ENCODE measurements at places on chromosomes 7 and 10. TPM values are rescaled to one million over a fixed set of nuclear protein-coding genes. Genes with fewer than 3 reads are reported as not detected.

CNTNAP2 gene
- total RNA-seq: 0.13 TPM

SLC26A5 gene
- total RNA-seq: 1.2 TPM

VWDE gene
- total RNA-seq: 1.5 TPM

ALDH18A1 gene
- total RNA-seq: 72.0 TPM

DNA sequence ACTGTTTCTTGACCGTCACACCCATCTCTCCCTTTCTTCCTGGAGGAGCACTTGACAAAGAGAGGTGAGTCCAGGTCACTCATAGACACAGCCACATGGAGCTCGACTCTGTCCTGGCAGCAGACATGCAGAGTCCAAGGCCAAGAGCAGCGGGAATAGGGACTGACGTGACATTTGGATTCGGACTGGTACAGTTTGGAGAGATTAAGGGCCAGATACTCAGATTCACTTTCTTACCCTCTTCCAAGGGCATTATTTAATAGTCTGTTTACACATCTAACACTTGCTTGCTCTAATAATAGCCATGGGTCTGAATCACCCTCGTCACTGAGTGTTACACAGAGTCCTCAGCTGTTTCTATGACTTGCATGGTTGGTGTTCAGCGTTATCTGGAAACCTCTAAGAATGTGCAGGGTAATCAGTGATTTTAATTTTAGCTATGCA lies 39.2 kb upstream of the OTUD1 start:
- H3K27ac ChIP-seq: no peak overlapping the region
- DNase-seq: no peak
- H3K4me3 ChIP-seq: no peak overlapping the region
- no peaks in the 10 kb centered on the region for H3K4me1 ChIP-seq
- H3K36me3 ChIP-seq: no peaks in the 10 kb centered on the region

DNA sequence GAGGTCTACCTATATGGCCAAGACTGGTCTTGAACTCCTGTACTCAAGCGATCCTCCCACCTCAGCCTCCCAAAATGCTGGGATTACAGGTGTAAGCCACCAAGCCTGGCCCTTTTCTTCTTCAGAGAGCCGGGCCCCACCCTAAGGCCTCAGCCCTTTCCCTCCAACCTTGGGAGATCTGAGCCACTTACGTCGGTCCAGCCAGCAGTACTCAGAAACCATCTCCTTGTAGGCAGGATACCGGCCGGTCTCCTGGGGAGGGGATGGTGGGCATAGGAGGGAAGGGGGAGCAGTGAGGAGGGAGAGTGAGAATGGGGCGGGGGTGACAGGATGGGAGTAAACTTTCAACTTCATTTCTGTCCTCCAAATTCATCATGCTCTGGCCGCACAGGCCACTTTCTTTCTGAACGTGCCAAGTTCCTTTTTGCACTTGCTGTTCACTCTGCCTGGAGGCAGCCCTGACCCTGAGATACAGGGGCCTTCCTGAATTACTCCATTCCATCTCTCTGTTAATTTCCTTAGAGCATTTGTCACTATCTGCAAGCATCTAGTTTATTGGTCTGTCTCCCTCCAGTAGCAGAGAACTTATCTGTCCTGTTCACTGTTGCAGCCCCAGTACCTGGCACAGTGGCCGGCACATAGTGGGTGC lies 10.4 kb downstream of the PDZD7 start:
- DNase-seq: no peak
- no peak overlapping the region for H3K4me3 ChIP-seq
- peaks cover 2% of the 10 kb centered on the region for H3K4me1 ChIP-seq
- no peaks in the 10 kb centered on the region for H3K36me3 ChIP-seq
- no peak overlapping the region for H3K27ac ChIP-seq

DNA sequence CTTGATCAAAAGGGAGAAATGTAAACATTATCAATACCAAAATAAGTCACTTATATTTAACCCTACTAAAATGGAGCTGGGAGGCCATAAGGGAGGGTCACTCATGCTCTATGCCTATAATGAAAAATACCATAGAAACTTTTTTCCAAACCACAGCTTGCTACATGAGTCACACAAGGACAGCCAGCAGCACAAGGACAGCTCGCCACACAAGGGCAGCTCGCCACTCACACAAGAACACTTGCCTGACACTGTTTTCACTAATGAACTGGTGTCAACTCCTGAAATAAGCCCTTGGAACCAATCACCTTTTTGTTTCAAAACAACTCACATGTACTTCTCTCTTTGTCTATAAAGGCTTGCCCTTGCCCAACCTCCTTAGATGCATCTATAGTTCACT lies 43.3 kb downstream of the FRMPD2 start:
- H3K27me3 ChIP-seq: no peaks in the 10 kb centered on the region
- H3K27ac ChIP-seq: no peak overlapping the region
- H3K4me1 ChIP-seq: no peaks in the 10 kb centered on the region

GRCh38 chr7:37031571-37032257 lies 307.4 kb upstream of the AOAH start:
- peaks cover 5% of the 10 kb centered on the region for H3K4me1 ChIP-seq
- DNase-seq: no peak
- no peaks in the 10 kb centered on the region for H3K27me3 ChIP-seq
- H3K36me3 ChIP-seq: no peaks in the 10 kb centered on the region
- peak overlapping the region; percentile 48 for H3K27ac ChIP-seq
- H3K4me3 ChIP-seq: no peak overlapping the region

GRCh38 chr10:77267703-77268675 lies 369.6 kb downstream of the KCNMA1 start:
- H3K36me3 ChIP-seq: no peaks in the 10 kb centered on the region
- no peaks in the 10 kb centered on the region for H3K4me1 ChIP-seq
- H3K27ac ChIP-seq: no peak overlapping the region
- DNase-seq: no peak
- H3K27me3 ChIP-seq: no peaks in the 10 kb centered on the region
- H3K4me3 ChIP-seq: no peak overlapping the region

DNA sequence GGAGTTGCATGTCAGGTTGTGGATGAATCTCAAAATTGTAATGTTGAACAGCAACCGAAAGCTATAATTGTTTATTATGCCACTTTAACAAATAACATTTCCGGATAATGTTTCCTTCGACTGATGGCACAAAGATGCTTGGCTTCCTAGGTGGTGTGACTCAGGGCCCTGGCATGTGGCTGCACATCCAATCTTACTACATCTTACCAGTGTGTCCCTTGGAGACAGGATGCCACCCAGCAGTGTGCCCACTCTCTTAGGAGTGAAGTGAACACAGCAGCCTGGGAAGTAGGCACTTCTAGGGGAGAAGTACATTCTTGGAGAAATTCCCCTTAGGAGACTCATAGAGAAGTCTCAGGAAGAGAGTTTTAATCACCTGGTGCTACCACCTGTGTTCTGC lies 33.0 kb upstream of the GPR26 start:
- no peak overlapping the region for H3K4me3 ChIP-seq
- H3K36me3 ChIP-seq: no peaks in the 10 kb centered on the region
- no peak for DNase-seq
- no peaks in the 10 kb centered on the region for H3K4me1 ChIP-seq

GRCh38 chr10:51117053-51117660 lies 42.9 kb downstream of the PRKG1 start:
- H3K4me3 ChIP-seq: no peak overlapping the region
- no peaks in the 10 kb centered on the region for H3K27me3 ChIP-seq
- H3K36me3 ChIP-seq: no peaks in the 10 kb centered on the region
- no peak overlapping the region for H3K27ac ChIP-seq
- no peak for DNase-seq

DNA sequence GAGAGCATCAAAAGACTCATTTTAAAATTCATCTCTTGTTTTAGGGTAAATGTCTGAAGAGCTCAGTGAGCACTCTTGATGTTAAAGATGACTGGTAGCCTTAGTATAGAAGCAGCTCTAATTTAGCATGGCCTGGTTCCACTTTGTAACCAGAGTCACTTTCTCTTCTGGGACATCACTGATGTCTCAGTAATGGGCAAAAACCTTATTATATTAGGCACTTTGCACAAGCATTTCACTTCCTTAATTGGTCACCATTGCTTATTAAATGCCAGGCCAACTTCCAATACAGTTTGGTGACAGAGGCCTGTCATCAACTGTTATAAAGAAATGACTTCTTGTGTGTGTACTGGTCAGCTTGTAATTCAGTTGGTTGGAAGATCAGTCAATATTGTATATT lies 53.0 kb downstream of the STEAP1B start:
- no peak overlapping the region for H3K4me3 ChIP-seq
- H3K27ac ChIP-seq: no peak overlapping the region
- no peak for DNase-seq
- H3K27me3 ChIP-seq: no peaks in the 10 kb centered on the region

- no peak for DNase-seq
- H3K36me3 ChIP-seq: no peaks in the 10 kb centered on the region
- no peak overlapping the region for H3K27ac ChIP-seq
- H3K4me1 ChIP-seq: no peaks in the 10 kb centered on the region
- no peak overlapping the region for H3K4me3 ChIP-seq
Observed at GRCh38 chr10:70528314-70528713, 49.7 kb downstream of the PALD1 start.

Measured in kidney (tissue), 22 donors.